ENCODE measurements at places on chromosomes 3 and 15.

GRCh38 chr15:58387130-58387529, 44.7 kb upstream of the LIPC start:
- no peak for DNase-seq

- DNase-seq, result no peak
Measured at GRCh38 chr15:94370936-94371285, 139.6 kb downstream of the MCTP2 start.

- DNase-seq, result no peak
Measured at GRCh38 chr15:67549736-67550135, 7.2 kb downstream of the MAP2K5 start.

DNA sequence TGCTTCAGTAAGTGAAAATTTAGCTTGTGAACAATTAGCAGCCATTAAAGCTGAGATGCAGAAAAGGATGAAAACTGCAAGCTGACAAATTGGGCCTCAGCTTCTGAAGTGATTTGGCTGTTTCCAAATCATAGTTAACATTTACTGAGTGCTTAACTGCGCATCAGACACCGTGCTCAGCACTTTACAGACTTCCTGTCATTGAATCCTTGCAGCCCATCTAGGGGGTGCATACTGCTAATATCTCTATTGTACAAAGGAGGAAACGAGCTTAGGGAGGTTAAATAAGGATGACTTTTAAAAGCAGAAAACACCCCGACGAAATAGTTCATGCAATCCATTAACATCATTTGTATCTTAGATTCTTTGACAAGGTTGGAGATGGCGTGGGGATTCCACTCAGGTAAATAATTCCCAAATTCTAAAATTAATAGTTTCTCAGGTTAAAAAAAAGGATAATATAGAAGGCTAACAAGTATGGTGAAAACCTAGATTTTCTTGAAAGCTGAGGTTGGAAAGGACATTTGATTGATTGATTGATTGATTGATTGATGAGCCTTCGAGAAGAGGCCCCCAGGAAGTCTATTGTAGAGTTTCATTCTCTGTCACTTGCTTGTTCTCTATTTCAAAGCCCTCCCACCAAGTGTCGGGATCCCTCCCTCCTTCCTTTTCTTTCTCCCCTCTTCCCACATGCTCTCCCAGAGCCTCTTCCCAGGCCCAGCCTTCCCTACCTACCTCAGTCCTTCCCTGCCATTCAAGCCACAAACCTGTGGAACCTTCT, 23.5 kb upstream of the EPHB3 start:
- DNase-seq, result no peak

DNA sequence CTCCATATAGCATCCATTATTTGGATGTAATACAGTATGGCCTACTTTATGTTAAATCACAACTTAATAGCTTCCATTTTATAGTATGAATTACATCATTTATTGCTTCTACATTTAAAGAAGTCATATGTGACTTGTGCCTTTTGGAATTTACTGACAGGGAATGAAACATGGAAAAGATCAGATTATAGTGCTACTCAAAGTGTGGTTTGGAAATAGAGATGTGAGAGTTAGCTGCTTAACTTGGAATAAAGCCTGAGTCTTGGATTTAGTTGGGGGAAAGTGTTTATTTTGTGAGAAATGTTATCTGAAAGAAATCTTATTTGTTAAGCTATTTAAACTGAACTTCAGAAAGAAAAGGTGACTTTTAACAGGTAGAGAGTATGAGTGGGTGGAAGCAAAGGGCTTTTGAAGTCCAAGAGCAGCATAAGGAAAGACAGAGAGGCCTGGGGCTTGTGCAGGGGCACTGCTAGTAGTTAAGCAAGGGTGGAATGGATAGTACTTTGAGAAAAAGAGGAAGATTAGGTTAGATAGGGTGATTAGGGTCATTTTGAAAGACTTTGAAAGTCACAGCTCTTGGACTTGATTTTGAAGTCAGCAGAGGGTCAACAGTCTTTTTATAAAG, 60.5 kb downstream of the SLMAP start:
- DNase-seq, result no peak

DNA sequence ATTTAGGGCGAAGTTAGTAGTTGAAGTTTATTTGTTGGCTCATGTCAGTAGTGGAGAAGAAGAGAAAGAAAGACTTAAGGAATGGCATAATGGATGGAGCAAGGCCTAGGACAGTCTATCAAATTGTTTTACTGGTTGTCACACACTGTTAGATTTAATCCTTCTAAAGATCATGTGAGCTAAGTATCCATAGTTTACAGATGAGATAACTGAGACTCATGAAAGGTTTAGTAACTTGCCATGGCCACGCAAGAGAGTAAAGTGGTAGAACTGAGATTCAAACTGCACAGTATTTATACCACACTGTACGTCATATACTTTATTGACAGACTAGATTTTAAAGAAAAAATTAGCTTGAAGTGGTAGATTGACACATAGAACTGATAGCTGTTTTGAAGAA, 11.4 kb downstream of the SPRED1 start:
- no peak for DNase-seq

- no peak for DNase-seq
Measured at GRCh38 chr15:36175186-36175740, 404.2 kb upstream of the CDIN1 start.

- no peak for DNase-seq
Measured at GRCh38 chr3:18745472-18745871, 320.3 kb upstream of the SATB1 start.

- DNase-seq, result no peak
Measured at GRCh38 chr3:172654470-172654869, 56.4 kb downstream of the NCEH1 start.

GRCh38 chr15:80367094-80367493, 37.1 kb upstream of the ARNT2 start:
- DNase-seq, result no peak

DNA sequence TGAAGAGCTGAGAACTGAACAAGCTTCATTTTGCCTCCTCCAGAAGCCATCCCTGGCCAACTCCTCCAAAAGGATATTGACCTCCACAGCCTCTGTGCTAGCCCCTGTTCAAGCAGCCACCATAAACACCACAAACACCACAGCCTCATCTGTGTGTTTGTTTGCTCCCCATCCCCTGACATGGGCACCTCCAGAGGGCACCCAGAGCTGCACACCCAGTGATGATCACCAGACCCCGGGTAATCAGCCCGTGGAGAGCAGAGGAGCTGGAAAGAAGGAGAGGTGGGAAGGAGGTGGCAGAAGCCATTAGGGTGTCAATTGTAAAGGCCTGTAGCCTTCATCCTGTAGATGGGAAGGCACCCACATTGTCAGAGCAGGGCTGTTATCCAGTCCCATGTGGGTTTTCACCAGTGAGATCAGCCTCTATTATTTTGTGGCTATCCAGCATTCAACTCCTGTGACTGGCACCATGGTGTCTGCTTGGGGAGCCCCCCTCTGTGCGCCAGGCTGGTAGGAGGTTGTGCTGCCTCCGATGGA, 6.8 kb upstream of the WNT7A start:
- no peak for DNase-seq

- DNase-seq, result no peak
Measured at GRCh38 chr3:159775372-159775961, 213.2 kb upstream of the IL12A start.

DNA sequence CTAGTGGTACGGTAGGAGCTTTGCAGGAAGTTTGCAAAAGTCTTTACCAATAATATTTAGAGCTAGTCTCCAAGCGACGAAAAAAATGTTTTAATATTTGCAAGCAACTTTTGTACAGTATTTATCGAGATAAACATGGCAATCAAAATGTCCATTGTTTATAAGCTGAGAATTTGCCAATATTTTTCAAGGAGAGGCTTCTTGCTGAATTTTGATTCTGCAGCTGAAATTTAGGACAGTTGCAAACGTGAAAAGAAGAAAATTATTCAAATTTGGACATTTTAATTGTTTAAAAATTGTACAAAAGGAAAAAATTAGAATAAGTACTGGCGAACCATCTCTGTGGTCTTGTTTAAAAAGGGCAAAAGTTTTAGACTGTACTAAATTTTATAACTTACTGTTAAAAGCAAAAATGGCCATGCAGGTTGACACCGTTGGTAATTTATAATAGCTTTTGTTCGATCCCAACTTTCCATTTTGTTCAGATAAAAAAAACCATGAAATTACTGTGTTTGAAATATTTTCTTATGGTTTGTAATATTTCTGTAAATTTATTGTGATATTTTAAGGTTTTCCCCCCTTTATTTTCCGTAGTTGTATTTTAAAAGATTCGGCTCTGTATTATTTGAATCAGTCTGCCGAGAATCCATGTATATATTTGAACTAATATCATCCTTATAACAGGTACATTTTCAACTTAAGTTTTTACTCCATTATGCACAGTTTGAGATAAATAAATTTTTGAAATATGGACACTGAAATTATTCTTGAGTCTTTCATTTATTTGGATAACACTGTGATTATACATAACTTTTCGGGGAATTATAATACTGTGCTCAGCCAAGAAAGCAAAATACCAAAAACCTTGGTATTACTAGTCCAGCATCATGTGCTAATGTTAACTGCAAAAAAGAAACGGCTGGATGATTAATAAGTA, 2.2 kb downstream of the SOX2 start:
- no peak for DNase-seq

- DNase-seq, result no peak
Measured at GRCh38 chr3:23312866-23313265, 109.7 kb downstream of the UBE2E2 start.

DNA sequence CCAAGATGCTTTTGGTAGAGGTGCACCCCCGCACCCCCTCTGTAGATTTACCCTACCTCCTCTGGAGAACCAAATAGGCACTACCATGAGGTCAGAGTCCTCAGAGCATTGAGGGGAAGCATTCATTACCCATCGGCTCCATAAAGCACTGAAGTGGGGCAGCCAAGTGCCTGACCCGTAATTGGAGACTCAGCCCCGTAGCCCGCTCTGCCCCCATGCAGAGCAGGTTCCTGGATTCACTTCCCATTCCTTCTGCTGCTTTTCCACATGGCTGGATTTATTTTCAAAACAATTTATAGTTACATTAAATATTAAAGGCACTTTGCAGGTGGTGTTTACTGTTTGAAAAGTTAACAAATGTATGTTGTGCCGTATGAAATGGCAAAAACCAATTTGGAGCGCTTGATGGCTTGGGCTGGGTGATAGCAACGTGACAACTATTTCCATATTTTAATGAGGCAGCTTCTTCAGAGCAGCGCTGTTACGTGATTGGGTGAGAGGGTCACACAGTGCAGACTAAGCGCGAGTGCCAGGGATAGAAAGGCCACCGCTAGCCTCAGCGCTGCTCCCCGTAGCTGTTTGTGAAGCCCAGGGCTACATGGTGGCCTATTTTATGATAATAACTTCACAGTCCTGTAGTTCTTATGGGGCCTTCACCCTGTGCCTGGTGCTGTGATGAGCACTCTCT, 373.8 kb upstream of the PROK2 start:
- DNase-seq, result no peak

- DNase-seq, result no peak
Measured at GRCh38 chr3:50211930-50212329, 6.9 kb downstream of the SLC38A3 start.

GRCh38 chr15:70791259-70791658, 27.9 kb upstream of the UACA start:
- DNase-seq, result no peak

- no peak for DNase-seq
Measured at GRCh38 chr3:106628407-106628806, 748.8 kb upstream of the CCDC54 start.

GRCh38 chr3:127959873-127960272, 44.8 kb downstream of the KBTBD12 start:
- DNase-seq, result peak; percentile 57

GRCh38 chr15:92130244-92130643, 263.4 kb upstream of the ST8SIA2 start:
- no peak for DNase-seq

DNA sequence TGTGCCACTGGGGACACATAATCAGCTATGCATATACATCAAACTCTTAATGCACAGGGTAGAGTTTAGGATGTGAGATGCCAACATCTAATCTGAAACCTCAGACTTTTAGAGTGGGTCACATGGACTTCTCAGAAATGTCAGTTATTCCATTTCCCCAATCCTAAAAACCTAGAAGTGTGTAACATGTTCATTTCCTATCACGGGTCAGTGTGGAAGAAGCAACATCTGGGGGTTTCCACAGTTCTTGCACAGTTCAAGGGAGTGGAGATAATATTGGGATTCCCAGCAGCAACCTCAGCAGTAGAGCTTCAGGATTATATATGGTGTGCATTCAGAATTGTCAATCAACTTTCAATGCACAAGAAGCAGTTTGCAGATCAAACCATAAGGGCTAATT, 44.4 kb upstream of the SPRED1 start:
- DNase-seq, result no peak

DNA sequence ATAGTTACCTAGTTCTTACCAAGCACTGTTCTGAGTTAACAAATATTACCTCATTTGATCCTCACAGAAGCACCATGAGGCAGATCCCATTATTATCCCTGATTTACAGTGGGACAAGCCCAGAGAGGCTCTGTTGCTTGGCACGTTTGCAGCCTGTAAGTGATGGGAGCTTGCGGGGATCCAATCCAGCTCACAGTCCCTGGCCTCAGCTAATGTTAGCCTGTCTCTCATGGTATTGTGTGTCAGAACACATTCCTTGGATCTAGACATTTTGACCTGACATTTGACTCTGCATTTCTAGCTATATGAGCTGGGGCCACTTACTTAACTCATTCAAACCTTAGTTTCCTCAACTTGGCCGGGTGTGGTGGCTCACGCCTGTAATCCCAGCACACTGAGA, 246.9 kb upstream of the LRTM1 start:
- no peak for DNase-seq

DNA sequence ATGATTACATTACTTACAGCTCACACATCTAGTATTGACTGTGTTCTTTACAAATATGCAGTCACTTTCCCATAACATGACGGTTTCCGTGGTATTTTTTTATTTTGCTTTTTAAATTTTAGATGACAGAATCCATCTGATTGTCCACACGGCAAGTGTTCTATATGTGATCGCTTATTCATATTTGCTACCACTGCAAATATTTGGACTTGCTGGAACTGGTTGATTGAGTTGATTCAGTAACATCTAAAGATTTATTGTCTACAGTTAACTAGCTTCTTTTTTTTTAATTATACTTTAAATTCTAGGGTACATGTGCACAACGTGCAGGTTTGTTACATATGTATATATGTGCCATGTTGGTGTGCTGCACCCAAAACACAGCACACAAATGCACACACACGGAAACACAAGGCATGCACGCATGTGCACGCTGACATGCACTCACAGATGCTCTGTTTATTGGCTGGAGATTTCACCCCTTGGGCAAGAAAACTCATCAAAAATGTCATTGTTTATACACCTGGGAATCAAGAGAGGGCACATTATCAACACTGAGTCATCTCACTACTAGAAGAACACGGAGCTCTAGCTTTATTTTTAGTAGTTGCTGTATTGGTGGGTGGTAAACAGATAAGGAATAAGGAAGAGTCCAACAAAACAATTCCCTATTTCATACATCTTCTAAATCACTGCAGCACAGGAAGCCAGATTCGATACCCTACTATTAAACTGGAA, 16.4 kb downstream of the ARRDC4 start:
- no peak for DNase-seq

Measured in D721Med (cell line).